ENCODE measurements at places on chromosomes 7 and 10.

GRCh38 chr10:61673360-61673759 is 10.6 kb downstream of the CABCOCO1 start:
- no peak for DNase-seq

DNA sequence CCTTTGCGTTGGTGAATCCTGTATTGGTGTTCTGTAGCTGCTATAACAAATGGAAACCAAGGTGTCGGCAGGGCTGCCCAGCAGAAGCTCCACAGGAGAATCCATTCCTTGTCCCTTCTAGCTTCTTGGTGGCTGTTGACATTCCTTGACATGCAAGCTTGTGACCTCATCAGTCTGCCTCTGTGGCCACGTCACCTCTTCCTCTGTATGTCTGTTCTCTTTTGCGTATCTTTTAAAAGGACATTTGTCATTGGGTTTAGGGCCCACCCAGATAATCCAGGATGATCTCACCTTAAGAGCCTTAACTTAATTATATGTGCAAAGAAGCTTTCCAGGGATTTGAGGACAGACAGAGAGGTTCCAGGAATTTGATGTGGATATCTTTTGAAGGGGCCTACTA is 15.3 kb upstream of the ZCCHC24 start:
- no peak for DNase-seq

DNA sequence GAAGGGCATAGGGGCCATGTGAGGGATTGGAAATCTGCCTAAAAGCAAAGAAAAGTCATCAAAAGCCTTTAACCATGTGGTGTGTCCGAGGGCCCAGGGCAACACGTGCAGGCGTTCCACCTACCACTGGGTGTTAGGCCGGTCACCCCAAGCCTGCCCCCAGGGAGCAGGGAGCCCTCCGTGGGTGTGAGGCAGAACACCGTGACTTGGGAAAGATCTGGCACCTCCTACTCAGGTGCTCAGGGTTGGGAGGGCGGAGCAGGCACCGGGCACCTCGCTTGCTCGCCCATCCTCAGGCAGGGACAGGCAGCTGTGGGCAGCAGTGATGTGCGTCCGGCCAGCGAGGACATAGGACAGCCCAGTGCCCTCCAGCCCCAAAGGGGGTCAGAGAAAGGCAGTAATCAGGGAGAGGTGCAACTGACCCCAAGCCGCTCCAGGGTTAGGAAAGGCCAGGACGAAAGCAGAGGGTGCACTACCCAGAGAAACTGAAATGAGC is 80.7 kb upstream of the CHST15 start:
- no peak for DNase-seq

GRCh38 chr10:29227201-29227600 is 61.7 kb upstream of the LYZL1 start:
- no peak for DNase-seq
